ENCODE measurements at places on chromosomes 2 and 18. TPM values are rescaled to one million over a fixed set of nuclear protein-coding genes. Genes with fewer than 3 reads are reported as not detected.

- no peak for DNase-seq
Measured at GRCh38 chr2:172710584-172711047, 25.0 kb upstream of the RAPGEF4 start.

- no peak for DNase-seq
Measured at GRCh38 chr2:176960736-176961520, 251.7 kb upstream of the HNRNPA3 start.

GRCh38 chr2:119531292-119531691 is 7.0 kb upstream of the SCTR start:
- no peak for DNase-seq

DNA sequence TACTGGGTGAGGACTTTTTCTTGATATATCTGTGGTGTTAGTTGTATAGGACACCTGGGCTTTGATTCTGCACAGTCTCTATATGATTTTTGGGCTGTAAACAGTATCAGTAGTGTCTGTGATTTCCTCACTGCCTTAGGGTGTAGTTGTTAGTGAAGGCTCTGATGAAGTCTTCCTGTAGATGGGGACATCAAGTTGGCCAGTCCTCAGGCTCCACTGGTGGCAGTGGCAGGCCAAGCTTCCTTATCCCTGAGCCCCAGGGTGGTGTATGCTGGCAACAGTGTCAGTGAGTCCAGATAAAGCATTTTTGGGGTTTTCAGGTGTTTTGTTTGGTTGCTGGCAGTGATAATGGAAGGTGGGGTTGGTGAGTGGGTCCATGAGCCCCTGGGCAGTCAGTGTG is 961.4 kb downstream of the DSC3 start:
- DNase-seq, result no peak

DNA sequence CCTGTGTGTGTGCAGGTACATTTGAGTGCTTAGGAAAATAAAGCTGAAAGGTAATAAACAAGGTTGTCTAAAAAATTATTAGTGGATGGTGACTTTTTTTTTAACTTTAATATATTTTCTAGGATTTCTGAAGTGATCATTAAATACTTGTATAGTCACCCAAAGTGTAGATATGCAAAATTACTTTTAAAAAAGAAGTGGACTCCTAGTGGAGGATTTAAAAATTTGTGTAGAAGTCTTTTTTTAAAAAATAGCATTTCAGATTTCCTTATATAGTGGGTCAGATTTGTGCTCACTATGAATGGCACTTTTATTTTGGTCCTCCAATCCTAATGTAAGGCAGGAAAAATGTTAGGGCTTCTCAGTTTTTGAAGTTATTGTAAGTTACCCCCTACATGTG is 3.9 kb downstream of the GORASP2 start:
- no peak for DNase-seq

- no peak for DNase-seq
Measured at GRCh38 chr2:224893848-224894247, 148.4 kb downstream of the DOCK10 start.

DNA sequence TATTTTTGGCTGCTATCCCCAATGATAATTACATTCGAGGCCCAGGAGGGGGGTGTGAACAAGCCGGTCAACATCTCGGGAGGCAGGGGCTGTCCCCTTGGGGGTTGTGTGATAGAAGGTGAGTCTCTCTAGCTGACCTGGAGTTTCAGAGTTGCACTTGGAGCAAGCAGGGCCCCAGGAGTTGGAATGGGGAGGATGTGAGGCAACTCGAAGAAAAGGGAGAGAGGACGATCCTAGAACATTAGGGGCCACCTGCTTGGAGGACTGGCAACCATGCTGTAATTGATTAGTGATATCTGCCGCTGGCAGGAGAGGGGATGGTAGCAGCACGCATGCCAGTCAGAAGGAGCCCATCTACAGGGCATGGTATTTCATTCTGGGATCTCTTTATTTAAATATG is 122.6 kb downstream of the CTIF start:
- DNase-seq, result no peak

GRCh38 chr2:203763938-203764664 is 57.7 kb downstream of the CD28 start:
- DNase-seq, result no peak

DNA sequence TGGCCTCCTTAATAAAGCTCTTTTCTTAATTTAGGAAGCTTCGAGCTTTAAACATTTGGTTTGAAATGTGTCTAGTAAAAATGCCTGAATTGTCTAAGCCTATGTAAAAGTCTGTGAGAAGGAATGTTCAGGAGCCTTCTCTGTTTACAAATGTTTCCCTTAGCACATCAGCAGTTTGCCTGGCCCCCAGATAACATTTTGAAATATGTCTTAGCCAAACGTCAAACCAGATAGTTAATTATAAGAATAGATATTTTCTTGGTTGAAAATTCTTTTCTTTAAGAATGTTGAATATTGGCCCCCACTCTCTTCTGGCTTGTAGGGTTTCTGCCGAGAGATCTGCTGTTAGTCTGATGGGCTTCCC is 498.6 kb downstream of the CCDC85A start:
- DNase-seq, result no peak

DNA sequence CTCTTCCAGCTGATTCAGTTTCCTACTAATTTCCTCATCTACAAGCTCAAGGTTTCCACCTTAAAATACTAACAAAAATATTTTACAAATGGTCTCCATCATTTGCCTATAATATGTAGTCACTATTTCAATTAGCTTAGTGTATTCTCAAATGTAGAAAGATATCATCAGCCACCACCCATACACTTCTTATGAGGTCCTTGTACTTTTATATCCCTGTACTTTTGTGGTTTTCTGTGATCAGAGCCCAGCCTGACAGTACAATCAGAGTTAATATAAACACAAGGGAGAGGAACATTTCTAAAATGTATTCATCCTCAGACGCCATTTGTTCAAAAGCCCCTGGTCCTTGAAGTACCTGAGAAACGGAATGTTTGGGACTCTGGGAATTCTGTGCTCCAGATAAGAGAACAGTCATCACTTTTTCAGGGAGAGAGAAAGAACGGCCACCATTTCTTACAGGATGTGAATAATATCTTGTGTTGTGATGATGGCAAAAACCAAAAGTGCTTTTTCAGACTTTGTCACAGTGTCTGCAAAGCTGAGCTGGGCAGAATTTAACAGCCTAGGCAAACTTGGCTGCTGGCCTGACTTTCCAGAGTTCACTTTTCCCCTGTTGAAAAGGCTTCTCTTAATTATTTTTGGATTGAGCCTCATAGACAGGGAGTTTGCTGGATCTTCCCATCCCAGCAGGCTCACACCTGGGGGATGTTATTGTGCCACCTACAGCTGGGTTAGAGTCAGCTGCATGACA is 361.7 kb upstream of the ACVR2A start:
- DNase-seq, result no peak

GRCh38 chr2:188403676-188404075 is 112.0 kb downstream of the GULP1 start:
- no peak for DNase-seq

GRCh38 chr2:58202404-58202803 is 38.7 kb downstream of the FANCL start:
- DNase-seq, result no peak

GRCh38 chr2:124874219-124874618 is 849.1 kb downstream of the CNTNAP5 start:
- no peak for DNase-seq

DNA sequence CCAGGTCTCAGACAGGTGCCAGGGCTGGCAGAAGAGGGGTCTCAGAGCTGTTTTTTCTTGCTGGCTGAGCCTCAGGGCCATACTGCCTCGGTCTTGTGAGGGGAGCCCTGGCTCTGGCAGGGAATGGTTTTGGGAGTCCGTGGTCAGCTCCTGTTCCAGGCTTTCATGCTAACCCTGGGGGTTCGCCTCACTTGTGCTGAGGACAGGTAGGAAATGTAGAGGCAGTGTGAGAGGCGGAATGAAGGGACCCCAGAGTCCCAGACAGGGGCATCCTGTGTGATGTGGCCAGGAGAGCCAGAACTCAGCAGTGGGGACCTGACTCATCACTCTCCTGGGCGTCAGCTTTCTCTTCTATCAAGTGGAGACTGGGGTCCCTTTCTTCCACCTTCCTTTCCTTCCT is 5.7 kb upstream of the CELF4 start:
- DNase-seq, result no peak

DNA sequence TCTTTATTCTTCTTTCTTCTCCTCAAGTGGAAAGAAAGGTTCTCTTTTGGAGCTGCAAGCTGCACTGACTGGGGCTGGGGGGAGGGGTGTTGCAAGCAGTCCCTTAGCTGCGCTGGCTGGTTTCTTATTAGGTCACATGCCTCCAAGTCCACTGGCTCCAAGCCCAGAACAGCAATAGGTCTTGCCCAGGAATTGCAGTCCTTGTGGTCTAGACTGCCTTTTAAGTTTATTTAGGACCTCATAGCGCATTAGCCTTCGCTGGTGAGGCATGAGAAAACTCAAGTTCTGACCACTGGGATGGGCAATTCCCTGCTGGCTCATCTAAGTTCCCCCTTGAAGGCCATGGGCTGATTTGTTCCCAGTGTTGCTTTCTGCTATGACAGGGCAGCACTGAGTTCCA is 138.6 kb upstream of the SCN7A start:
- no peak for DNase-seq

GPR17 gene
- total RNA-seq, result not detected

SCN3A gene
- total RNA-seq, result not detected

ZNF519 gene
- 0.58 TPM for total RNA-seq

SRD5A2 gene
- not detected for total RNA-seq

CABYR gene
- total RNA-seq, result not detected

TCF23 gene
- not detected for total RNA-seq

LRRFIP1 gene
- 126 TPM for total RNA-seq

FAHD2B gene
- 16.5 TPM for total RNA-seq

DCC gene
- not detected for total RNA-seq
